H7 (cell line): ENCODE measurements at places on chromosomes 2 and 18.

DNA sequence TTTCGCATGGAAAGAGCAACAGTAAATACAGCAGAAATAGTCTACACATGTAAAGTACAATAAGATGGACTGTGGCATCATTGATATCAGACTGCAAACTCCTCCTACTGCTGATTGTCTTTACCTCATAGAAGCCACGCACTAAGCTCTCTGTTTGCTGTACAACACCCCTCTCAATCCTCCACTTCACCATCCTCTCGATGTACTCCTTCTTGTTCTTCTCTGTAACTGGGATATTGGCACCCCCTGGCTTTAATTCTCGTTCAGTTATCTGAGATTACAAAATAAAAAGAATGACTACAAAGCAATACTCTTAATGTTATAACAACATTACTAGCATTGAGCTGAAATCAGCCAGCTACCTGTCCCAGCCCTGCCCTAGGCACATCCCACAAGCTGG, 49.3 kb upstream of the STK17B start:
- DNase-seq: no peak

DNA sequence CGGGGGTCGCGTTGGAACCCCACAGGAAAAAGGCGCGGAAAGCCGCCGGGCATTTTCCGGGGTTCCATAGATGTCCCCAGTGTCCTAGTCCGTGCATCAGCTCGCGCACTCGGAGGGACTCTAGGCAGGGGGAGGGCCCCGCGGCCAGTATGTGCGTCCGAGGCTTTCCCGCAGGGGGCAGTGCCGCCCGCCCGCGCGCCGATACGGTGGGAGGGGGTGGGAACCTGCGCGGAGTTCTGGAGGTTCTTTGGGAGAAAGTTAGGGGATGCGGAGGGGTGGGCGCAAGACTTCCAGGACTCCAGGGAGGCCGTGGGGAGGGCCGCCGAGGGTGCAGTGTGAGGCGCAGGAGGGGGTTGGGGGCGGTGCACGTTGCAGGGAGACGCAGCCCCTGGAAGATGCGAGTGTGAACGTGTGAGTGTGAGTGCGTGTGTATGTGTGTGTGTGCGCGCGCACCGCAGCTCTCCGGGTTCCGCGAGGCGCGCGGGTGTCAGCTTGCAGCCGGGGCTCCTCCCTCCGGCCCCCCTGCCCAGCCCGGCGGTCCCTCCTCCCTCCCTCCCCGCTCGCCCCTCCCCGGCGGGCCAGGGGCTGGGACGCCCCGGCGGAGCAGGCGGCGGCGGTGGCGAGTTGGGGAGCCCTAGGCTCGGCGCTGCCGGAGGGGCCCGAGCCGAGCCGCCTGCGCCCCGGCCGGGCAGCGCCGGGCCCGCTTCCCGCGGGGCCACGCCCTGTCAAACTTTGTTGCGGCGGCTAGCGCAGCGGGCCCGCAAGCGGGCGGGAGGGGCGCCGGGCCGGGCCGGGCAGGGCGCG, at the start of gene TCF7L1:
Gene TCF7L1, plus strand, starts transcription at position 559 of the 804 bp plus-strand sequence. CDS start 293 bp downstream, outside the sequence.
- peak; percentile 99 for DNase-seq

DNA sequence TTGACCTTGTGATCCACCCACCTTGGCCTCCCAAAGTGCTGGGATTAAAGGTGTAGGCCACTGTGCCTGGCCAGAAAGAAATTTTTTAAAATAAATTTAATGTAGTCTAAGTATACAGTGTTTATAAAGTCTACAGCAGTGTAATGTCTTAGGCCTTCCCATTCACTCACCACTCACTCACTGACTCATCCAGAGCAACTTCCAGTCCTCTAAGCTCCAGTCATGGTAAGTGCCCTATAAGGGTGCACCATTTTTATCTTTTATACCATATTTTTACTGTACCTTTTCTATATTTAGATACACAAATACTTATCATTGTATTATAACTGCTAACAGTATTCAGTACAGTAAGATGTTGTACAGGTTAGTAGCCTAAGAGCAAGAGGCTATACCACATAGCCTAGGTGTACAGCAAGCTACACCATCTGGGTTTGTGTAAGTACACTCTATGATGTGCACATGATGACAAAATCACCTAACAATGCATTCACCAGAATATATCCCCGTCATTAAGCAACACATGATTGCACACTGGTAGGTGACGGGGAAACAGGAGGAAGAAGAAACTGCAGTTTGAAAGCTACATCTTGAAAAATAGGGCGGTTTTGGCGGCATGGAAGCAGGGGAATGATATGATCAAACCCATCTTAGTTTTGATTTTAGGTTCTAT, 105.1 kb upstream of the ITGB6 start:
- DNase-seq: no peak

DNA sequence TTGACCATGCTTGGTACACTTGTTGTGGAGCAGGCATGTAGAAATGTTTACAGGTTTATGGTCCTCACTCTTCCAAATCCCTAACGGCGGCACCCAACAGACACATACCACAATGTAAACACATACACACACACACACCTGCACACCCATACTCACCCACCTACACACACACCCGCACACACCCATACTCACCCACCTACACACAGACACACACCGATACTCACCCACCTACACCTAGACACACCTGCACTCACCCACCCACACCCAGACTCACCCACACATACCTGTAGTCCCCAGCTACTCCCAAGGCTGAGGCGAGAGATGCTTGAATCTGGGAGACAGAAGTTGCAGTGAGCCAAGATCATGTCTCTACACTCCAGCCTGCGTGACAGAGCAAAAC, 1.5 kb upstream of the RAB6D start:
- no peak for DNase-seq

DNA sequence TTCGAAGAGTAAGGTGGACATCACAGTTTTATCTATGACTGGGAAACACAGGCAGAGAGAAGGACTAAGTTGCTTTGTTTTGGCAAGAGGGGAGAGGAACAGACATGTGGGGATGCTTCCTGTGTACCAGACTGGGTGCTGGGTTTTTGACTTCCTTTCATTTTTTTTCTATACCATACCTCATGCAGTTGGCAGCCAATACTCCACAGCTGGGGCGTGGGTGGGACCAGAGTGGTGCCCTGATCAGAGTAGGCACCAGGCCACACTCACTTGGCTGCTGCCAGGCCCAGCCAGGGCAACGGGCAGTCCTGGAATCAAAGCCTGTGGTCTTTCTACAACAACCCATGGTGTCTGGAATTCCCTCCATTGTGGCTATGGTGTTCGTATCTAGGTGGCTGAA, 45.2 kb downstream of the SH3RF3 start:
- no peak for DNase-seq

DNA sequence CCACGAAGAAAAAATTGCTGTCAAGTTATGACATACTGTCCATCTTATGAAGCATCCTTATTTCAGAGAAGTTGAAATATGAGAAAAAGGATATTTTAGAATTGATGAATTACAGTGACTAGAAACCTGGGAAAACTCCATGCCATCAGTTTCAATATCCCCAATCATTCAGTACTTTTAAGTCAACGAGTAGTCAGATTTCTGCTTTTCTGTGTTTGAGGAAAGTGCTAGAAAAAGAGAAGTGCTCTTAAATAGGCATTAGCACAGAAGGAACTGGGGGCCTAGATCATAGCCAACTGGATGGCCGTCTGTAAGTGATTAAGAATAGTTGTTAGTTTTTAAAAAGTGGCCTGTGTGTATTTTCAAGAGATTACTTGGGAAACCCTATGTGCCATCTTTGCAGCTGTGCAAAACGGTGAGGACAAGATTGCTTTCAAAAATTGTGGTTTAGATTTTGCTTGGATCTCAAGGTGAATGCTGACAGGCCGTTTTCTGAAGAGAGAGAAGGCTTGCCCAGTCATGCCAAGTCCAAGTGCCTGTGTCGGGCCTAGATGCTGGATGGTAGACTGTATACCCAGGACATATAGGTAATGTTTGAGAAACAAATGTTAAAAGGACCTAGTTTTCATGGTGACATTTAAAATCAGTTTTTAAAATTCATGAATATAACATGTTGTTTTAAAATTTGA, 5.1 kb downstream of the NEDD4L start:
- DNase-seq: no peak

DNA sequence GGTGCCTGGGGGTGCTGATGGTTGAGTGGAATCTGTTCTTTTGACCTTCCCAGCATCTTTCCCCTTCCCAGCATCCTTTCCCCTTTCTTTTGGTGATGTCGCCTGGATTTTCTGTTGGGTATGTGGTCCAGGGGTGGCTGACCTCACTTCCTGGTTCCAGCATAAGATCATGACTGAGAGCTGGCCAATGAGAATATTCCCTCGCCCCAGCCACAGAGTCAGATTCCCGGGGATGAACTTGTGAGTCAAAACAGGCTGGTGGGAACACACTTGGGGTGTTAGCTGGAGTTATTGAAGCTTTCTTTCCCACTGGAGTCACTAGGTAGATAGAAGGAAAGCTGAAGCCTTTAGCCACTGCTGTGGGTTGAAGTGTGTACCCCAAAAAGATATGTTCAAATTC, 28.0 kb upstream of the FOSL2 start:
- DNase-seq: no peak

DNA sequence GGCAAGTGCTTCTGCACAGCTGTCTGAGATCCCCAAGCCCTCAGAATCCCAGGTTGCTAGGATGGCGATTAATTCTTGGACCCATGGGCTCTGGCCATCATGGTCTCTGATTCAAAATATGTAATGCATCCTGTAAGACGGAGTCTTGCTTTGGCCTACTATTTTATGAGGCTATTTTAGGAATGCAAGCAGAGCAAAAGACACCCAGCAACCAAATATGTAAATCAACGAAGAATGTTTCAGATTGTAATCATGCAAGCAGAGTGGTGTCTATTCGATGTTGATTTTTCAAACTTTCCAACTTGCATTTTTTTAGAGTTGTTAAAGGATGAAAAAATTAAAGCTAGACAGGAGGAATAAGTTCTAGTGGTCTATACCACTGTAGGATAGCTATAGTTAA, 154.8 kb downstream of the COL6A3 start:
- no peak for DNase-seq

DNA sequence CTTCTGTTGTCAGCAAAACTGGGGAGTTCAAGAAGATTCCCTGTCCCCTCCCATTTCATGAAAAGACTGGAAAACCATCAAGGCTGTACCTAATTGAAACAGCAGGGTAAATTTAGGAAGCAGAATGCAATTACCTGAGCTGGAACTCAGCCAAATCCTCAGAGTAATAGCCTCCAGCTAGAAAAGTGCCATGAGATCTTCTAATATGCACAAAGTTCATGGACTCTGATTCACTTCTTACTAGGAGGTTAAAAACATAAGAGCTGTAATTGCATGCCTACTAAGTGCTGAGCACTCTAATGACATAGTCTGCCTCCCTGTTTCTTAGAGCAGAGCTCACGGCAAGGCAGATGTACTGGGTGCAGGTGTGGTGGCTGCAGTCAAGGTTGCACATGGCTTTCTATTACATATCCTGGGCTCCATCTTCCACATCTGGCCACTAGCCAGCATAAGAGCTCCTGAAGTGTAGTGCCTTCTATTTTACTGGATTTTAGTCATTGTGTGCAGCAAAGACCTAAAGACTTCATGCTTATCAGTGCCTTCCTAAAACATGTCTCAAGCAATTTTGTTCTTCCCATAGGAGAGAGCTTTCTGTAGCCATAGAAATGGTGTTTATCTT, 341.7 kb downstream of the PTPRM start:
- DNase-seq: no peak

DNA sequence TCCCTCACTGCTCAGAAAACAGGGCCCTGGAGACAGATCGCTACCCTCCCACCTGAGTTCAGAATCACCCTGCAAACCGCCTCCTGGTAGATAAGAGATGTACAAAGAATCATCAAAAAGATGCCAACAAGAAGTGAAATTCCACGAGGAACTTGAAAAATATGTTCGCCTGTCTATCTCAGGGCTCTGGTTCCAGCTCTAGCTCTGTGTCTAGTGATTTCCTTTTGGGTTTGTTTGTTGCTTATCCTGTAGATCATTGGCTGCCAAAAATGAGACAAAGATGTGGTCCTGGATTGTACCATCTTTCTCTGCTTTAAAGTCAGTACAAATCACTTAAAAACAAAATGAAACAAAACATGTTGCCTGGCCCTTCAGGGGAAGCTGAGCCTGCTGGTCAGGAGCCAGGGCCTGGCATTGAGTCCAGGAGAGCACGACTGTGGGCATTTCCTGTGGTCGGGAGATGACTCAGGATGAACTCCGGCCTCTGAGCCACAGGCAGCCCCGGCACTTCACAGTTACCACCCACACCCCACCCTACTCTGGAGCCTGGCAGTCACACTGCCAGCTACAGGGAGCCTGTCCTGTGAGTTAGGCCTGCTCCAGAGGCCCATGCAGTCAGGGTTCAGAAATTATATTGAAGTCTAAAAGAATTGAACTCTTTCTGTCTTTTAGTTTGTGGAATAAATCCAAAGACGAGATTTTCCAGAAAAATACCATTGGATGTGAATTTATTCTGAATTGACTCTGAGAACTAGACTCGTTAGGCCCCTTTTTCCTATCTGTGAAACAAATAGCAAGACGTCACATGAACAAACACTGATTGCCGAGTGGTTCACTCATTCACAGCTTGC, 8.0 kb upstream of the ITGB6 start:
- DNase-seq: no peak

DNA sequence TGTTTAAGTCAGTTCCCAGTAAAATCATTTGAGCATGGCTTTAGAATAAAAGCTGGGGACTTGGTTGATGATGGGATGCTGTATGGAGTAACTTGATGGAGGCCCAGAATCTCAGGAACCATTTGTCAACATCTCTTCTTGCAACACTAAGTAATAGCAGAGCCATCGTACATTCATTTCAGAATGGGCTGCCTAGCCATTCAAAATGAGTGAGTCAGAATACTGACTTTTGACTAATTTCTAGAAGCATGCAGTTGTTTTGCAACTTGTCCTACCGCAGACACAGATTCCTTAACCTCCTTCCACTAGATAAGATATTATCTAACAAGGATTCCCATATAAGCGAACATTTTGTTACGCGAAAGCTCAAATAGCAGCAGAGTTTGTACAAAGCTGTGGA, 229.5 kb downstream of the CNTNAP5 start:
- DNase-seq: no peak

DNA sequence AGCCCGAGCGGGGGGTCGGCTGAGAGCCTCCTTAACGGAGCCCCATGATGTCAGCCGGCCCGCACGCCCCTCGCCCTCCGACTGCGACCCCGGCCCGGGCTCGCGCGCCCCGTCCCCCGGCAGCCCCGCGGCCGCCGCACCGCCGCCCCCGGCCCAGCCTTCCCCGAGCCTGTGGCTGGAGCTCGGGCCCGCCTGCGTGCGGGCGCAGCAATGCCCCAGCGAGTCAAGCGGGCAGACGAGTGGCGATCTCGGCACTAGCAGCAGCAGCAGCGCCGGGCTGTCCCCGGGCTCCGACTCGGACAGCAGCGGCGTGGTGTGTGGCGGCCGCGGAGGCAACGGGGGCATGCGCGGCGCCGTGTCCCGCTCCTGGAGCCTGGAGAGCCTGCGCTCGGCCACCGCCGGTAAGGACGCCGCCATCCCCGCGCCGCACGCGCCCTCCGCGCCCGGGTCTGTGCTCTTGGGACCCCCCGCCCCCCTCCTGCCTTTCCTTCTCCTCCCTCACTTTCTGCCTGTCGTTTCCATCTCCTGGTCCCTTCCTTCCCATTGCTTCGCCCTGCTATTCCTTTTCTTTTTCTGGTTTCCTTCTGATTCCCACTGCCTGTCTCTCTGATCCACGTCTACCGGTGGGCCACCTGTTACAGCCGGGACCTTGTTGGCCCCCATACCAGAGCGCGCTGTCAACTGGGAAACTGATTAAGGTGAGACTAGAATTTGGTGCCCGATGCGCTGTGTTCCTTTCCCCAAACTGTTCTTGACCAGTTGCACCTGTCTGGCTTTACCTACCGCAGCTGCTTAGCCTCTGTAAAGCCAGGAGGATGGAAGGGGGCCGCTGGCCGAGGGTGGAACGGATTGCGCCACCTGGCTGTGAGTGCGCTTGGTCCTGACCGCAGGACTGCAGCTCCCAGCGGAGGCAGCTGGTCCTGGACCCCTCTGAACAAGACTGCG, 127.4 kb downstream of the ARHGEF4 start:
- DNase-seq: peak; percentile 92
